Right renal cortex interstitium (tissue), 3 donors: ENCODE measurements at places on chromosomes 3 and 15. TPM values are rescaled to one million over a fixed set of nuclear protein-coding genes. Genes with fewer than 3 reads are reported as not detected.

SLC22A13 gene
- 2.4 TPM for polyA plus RNA-seq

CFAP92 gene
- polyA plus RNA-seq, result 1.8 TPM

ATP8B4 gene
- polyA plus RNA-seq, result 3.6 TPM

FBXW12 gene
- 0.35 TPM for polyA plus RNA-seq

GOLGA6L4 gene
- polyA plus RNA-seq, result 10.0 TPM

ROBO2 gene
- polyA plus RNA-seq, result 89.3 TPM

SOX14 gene
- polyA plus RNA-seq, result not detected

CCR2 gene
- polyA plus RNA-seq, result 2.0 TPM

ST3GAL6 gene
- 77.0 TPM for polyA plus RNA-seq

MORC1 gene
- polyA plus RNA-seq, result 0.61 TPM

DAPK2 gene
- 4.9 TPM for polyA plus RNA-seq

SLC9C1 gene
- polyA plus RNA-seq, result 0.80 TPM

TGM5 gene
- not detected for polyA plus RNA-seq

CFAP161 gene
- polyA plus RNA-seq, result 0.21 TPM

LYZL4 gene
- polyA plus RNA-seq, result not detected

MUC13 gene
- not detected for polyA plus RNA-seq

GP9 gene
- polyA plus RNA-seq, result 0.92 TPM

CCDC54 gene
- polyA plus RNA-seq, result 0.25 TPM

PSMD2 gene
- polyA plus RNA-seq, result 225 TPM

PLCH1 gene
- 11.4 TPM for polyA plus RNA-seq

HRG gene
- 2.2 TPM for polyA plus RNA-seq

CDHR4 gene
- polyA plus RNA-seq, result not detected

SNTN gene
- polyA plus RNA-seq, result not detected

UBA3 gene
- 77.5 TPM for polyA plus RNA-seq

UBAP1L gene
- 2.2 TPM for polyA plus RNA-seq

GXYLT2 gene
- 14.7 TPM for polyA plus RNA-seq

AEN gene
- polyA plus RNA-seq, result 5.8 TPM

SYNPR gene
- polyA plus RNA-seq, result 0.12 TPM

GPR62 gene
- 0.37 TPM for polyA plus RNA-seq

ABHD6 gene
- polyA plus RNA-seq, result 10.2 TPM

AADACL2 gene
- not detected for polyA plus RNA-seq
